Stimulated activated CD4-positive, alpha-beta T cell treated with anti-CD3 and anti-CD28 coated beads, Interleukin-15, amount 100 ng/mL, for 1 hour (primary cell): ENCODE measurements at places on chromosomes 1 and 21.

- DNase-seq, result no peak
Observed at GRCh38 chr1:189424746-189425331, 1052.8 kb downstream of the BRINP3 start.

GRCh38 chr1:118321840-118322239 is 136.8 kb upstream of the SPAG17 start:
- DNase-seq, result no peak

DNA sequence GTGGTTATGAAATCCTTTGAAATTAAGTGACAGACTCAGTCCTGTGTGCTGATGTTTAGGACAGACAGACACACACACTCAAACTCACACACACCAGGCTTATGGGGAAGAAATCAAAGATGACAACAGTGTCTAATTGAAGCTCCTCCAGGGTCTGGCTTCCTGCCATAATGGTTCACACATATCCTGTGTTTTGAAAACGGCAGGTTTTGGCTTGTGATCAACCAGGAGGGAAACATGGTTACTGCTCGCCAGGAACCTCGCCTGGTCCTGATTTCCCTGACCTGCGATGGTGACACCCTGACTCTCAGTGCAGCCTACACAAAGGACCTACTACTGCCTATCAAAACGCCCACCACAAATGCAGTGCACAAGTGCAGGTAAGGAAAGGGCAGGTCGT is 4.6 kb downstream of the MTARC1 start:
- no peak for DNase-seq

GRCh38 chr1:201436393-201436792 is 14.9 kb upstream of the TNNI1 start:
- no peak for DNase-seq

DNA sequence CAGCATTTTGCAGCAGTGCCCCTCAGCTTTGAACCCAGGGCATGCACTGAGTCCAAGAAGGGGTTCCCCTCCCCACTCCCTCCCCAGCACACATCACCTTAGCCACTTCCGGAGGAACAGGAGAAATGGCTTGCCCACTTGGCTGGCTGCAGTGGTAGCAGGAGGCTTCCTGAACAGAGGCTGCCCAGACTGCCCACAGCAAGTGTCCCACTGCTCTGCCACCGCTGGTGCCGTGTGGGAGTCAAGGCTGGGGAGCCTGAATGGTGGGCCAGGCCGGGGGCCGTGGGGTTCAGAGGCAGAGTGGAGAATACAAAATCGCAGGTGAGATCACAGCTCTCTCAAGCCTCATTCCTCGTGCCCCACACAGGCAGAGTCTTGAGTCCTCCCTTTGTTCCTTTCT is 34.5 kb downstream of the CD247 start:
- no peak for DNase-seq

GRCh38 chr1:108570128-108570527 is 10.2 kb downstream of the EEIG2 start:
- DNase-seq, result no peak

DNA sequence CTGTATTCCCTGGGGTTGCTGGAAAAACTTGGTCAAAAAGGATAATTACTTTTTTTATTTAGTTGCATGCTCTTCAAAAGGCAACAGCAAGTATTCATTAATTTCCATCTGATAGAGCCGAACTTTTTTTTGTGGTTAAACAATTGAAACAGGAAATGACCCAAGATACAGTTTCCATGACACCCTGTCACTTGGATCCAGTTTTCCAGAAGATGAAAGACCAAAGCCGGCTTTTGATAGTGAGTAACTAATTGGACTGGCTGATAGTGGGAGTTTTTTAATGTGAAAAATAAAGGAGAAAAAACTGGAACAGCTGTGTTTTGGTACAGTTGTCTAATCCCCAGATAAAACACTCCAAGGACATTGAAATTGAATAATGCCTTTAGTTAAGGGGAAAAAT is 33.0 kb downstream of the CACHD1 start:
- DNase-seq, result no peak

- DNase-seq, result no peak
Observed at GRCh38 chr1:175131095-175131494, 61.5 kb downstream of the KIAA0040 start.

DNA sequence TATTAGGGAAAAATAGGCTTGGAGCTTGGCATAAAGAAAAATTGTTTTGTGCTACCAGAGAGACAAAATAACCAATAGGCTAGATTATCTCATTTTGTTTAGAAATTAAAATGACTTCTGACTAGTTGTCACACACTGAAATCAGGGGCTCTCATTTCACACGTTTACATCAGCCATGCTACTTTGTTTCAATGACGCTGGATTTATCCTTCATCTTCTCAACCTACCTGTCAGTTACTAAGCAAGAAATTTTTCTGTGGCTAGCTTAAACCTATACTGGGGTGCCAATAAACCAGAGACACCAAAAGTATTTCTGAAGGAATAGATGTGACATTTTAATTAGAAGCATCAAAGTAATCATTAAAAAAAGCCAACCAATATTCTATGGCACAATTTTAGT is 518.1 kb upstream of the NR5A2 start:
- DNase-seq, result no peak

- DNase-seq, result no peak
Observed at GRCh38 chr1:85333186-85333585, 56.8 kb upstream of the BCL10 start.

DNA sequence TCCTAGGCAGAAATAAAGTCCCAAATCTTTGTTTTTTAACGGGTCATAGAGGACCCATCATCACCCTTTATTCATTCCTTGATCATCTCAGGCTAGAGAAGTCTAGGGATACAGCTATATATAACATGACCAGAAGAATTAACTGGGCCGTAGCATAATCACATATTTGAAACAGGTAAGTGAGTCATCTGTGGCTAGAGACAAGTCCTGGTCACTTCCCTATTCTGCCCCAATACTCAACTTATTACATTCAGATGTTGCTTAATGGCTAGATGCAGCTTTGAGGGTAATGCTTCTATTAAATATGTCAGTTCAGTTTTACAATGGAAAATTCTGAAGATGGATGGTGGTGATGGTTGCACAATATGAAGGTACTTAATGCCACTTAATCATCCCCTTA is 47.0 kb downstream of the EXO1 start:
- DNase-seq, result no peak

- DNase-seq, result no peak
Observed at GRCh38 chr1:43149889-43150288, 22.2 kb downstream of the EBNA1BP2 start.

GRCh38 chr1:10253149-10253548 is 42.8 kb downstream of the KIF1B start:
- no peak for DNase-seq

DNA sequence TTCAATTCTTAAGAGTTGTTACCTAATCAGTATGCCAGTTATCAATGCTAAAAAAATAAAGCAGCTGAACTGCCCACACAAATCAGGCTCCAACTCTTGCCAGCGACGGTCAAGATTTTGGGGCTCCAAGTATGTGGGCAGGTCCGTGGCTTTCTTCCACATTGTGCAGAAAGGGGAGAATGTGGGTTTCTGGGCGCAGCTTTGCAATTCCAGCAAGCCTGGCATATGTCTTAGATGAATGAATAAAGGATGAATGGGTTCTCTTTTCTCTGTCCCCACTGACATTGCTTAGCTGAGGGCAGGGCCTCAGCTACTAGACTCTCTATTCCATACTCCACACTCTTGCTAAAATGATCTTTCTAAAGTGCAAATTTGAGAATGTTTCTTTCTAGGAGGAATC is 42.4 kb downstream of the NENF start:
- no peak for DNase-seq

DNA sequence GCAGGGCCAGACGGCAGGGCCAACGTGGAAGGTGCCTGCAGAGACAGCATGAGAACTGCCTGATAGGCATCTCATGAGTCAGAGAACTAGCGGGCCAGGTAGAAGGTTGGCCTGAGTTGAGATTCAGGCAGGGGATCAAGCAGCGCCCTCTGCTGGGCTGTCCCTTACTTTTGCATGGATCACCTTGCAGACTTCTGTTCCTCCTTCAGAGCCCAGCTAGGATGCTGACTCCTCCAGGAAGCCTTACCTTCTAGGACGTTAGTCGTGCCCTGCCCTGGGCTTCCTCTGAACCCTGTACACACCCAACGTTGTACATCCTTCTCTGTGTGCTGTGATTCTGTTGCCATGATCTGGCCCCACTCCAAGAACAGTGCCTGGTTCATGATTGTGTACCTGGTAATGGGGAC is 231.3 kb upstream of the VAMP3 start:
- DNase-seq, result no peak

DNA sequence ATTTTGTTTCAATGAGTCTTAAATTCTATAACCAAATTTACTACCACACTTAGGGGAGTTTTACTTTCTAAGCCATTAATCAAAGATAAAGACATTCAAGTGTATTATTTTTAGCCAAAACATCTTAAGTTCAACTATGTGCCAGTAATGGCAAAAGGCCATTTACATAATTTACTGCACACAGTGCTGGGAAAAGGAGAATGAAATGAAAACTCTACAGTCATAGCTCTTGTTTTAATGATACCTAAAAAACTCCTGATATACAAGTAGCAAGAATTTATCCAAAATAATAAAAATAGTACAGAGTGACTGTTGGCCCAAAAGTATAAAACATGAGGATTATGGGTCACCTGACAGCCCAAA is 42.4 kb upstream of the C1orf198 start:
- no peak for DNase-seq

DNA sequence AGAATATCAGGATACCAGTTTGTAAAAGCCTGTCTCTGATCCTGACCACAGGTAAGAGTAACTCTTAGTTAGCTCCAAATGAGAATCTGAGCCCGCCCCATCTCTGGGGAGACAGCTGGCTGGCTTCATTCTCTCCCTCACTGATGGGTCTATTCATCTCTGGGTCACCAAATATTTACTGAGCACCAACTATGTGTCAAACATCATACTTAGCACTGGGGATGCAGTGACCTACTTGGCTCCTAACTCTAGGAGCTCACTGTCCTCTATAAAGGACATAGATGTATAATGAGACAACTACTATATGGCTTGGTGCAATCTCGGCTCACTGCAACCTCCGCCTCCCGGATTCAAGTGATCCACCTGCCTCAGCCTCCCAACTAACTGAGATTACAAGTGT is 29.8 kb upstream of the BCL10 start:
- DNase-seq, result no peak

DNA sequence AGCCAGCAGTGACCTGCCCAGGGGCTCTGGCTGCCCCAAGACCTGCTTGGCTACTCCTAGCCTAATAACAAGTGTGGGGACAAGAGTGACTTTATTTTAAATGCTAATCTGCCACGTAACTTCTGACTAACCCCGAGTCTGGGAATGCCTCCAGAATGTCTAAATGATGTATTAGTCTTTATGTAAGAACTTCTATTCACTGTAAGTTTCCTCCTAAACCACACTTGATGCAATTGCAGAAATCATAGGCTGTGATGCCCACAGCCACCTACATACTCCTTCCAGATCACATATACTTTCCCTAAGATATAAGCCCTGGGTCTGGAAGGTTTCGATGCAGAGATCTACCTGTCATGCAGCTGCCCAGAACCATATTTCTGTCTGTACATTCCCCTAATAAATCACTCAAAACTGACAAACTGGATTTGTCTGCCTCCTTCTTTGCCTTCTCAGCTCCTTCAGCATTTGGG is 5.9 kb upstream of the VPS45 start:
- no peak for DNase-seq

GRCh38 chr1:56098946-56099345 is 480.4 kb downstream of the PLPP3 start:
- no peak for DNase-seq

DNA sequence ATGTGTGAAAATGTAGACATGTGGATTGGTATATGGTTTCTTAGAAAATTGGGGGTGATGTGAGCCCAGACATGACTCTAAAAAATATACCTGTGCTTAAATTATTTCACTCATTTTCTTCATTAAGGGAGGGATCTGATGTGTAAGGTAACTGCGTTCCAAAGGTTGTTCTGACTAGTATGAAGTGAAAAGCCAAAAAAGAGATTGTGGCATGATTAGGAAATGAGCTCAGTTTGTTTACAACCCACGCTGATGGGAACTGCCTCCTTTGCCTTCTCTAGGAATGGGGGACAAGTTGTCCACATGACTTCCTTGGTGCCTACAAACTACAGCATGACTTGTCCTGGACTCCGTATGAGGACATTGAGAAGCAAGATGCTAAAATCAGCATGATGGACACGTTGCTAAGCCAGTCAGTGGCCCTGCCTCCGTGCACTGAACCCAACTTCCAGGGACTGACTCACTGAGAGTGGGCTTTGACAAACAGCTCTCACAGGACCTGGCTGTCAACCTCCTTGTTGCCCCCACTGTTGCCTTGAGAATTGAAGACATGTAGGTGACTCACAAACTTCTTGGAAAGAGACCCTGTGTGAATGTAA is 8.0 kb downstream of the C1orf50 start:
- no peak for DNase-seq

- no peak for DNase-seq
Observed at GRCh38 chr1:214324896-214325800, 44.2 kb downstream of the SMYD2 start.

DNA sequence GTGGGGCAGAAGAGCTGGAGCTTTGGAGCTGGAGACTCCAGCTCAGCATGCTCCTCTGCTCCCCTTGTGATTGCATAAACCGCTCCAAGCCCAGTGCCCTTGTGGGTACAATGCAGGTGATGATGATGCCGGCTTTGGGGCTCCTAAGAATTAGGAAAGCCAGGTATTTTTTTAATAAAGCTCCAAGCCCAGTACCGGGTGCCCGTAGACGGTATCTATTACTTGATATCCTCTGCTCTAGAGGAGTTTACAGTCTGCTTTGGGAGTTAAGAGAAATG is 27.2 kb downstream of the TENT5C start:
- DNase-seq, result no peak

- DNase-seq, result no peak
Observed at GRCh38 chr1:26717017-26717491, 21.2 kb downstream of the ARID1A start.

DNA sequence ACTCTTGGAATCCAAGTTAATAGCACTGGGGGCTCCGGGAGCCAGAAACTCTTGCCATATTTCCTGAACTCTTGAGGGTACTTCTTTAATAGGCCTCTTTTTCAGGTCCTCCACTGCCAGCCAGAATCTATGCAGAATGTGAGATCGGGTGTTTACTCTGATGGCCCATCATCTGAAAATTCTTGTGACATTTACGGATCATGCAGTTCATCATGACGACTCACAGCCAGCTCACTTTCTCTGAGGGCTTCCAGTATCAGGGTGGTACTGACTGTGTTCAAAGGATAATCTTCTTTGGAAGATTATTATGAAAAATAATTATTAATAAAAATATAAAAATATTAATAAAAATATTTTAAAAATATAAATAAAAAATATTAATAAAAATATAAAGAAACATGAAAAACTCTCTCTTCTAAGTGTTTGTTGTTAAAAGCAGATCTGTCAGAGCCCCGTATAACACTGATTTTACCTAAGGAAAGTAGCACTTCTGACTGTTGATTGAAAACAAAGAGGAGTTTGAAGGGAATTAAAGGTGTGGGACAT is 194.3 kb upstream of the GREM2 start:
- no peak for DNase-seq

GRCh38 chr1:3821004-3821403 is 24.7 kb upstream of the LRRC47 start:
- no peak for DNase-seq

GRCh38 chr1:13760921-13761320 is 60.9 kb downstream of the PRDM2 start:
- DNase-seq, result no peak

- DNase-seq, result no peak
Observed at GRCh38 chr1:55305735-55306134, 90.6 kb upstream of the USP24 start.
